GM23338 (cell line): ENCODE measurements at places on chromosomes 2 and 18. TPM values are rescaled to one million over a fixed set of nuclear protein-coding genes. Genes with fewer than 3 reads are reported as not detected.

Gene STK11IP
- 28.1 and 29.3 TPM in 2 replicates for total RNA-seq

Gene SFTPB
- not detected in 2 replicates for total RNA-seq

Gene KCTD1
- 15.4 and 20.5 TPM in 2 replicates for total RNA-seq

GRCh38 chr2:19319698-19320097, 38.7 kb downstream of the OSR1 start:
- peak; percentile 5 for DNase-seq

GRCh38 chr2:149225446-149225845, 104.9 kb upstream of the LYPD6 start:
- DNase-seq, result no peak

Gene DCC
- total RNA-seq, result 0.70 and 0.73 TPM in 2 replicates
